ENCODE measurements at places on chromosomes 2 and 18.

DNA sequence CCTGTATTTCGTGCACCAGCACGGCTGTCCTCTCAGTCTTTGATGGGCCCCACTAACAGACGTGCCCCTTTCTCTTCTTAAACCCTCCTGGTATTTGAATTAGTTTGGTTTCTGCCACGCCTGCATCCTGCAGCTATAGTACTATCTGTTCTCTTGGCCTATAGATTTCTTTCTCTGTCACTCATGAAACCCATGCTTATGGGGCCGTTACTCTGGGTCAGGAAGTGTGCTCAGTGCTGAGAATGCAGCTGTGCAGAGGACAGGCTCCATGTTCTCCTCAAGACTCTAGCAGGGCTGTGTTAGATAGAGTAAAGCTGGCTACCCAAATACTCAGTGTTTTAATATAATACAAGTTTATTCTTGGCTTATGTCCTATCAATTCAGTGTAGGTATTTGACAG is 180.0 kb downstream of the INSIG2 start:
- DNase-seq = no peak

DNA sequence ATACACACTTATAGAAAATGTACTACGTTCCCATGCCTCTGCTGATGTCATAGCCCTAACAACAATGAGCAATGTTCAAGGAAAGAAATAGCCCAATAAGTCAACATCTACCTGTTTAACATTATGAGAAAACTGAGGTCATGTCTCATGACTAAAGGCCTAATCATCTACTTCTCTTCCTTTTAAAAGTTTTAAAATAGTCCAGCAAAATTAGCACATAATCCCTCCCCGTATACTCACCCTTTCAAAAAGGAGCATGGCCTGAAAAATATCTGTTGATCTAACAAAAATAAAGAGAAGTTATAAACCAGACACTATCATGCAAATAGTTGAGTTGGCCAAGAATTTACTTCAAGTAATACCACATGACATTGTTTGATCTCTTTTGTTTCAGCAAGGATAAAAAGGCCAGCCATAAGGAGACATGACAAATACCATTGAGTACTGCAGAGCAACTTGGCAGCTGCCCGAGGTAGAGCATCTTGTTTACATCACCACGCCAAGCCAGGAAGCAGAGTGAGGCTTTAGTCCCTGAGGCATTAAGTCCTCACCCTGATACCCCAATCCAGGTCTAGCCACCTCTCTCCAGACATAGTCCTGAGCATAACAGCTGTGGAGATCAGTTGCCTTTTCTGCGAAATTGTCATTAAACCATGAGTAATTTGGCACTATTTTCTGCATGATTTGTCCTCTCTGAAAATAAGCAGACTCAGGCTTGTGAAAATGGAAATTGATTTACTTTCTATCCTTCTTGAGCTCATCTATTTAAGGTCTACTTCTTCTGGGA is 137.4 kb upstream of the ETAA1 start:
- DNase-seq = no peak

- no peak for DNase-seq
Observed at GRCh38 chr2:212227755-212228154, 310.8 kb downstream of the ERBB4 start.

DNA sequence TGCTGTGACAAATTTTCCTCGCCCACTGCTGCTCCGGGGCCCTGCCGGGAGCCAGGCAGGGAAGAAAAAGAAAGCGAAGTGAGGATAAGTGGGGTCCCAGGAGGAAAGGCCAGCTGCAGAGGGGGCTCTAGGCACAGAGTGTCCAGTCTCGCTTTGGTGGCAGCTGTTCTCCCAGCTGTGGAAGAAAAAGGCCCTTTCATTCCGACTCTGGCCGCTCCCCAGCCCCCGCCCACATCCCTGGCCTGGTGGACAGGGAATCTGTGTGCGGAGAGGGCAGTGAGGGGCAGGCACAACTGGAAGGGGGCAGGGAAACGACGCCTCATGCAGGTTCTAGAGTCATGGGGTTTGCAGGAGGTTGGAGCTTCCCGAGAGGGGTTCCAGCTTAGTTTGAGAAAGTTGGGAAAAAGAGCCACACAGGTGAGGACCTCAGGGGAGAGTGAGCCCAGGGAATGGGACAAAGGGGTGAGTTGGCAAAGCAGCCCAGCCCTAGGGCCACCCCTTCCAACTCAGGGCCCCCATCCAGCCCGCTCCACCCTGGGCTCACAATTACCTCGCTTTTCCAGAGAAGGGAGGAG is 1.8 kb downstream of the RTKN start:
- no peak for DNase-seq

DNA sequence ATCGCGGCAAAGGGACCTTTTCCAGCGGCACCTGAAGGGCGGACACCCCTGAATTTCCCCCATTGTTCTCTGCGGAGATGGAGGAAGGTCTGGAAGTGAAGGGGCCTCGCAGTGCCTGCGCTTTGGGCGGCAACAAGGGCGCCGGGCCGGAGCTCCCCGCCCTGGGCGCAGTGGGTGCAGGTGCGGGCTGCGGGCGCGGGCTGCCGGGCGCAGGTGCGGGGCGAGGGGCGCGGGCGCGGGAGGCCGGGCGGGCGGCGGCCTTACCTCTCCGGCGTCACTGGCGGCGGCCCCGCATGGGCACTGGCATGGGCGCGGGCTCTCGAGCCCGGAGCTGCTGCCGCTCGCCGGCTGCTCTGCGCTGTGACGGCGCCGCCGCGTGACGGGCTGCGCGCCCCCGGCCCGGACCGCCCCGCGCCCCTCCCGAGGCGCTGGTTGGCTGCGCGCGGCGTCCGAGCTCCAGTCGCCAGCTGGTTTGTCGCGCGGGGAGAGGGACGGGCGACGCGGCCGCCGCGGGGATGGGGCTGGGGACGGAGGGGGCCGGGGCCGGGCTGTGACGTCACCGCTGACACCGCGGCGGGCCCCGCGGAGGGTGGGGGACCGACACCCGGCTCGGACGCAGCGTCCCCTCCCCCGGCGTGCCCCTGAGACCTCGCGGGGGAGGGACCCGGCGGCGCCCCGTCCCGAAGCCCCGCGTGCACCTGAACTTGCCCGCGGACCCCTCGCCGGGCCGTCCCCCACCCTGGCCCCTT is at the start of gene KIF1A:
TSS of gene KIF1A (minus strand) at position 362 of the 749 bp plus-strand sequence. CDS start 22,467 bp downstream, outside the sequence.
- DNase-seq = no peak

- DNase-seq = no peak
Observed at GRCh38 chr2:232488721-232489300, 1.2 kb upstream of the ECEL1 start.
